ENCODE measurements at places on chromosomes 16 and 17.
A peak's percentile ranks its signal among the peaks of the same experiment; 100 is the strongest.

DNA sequence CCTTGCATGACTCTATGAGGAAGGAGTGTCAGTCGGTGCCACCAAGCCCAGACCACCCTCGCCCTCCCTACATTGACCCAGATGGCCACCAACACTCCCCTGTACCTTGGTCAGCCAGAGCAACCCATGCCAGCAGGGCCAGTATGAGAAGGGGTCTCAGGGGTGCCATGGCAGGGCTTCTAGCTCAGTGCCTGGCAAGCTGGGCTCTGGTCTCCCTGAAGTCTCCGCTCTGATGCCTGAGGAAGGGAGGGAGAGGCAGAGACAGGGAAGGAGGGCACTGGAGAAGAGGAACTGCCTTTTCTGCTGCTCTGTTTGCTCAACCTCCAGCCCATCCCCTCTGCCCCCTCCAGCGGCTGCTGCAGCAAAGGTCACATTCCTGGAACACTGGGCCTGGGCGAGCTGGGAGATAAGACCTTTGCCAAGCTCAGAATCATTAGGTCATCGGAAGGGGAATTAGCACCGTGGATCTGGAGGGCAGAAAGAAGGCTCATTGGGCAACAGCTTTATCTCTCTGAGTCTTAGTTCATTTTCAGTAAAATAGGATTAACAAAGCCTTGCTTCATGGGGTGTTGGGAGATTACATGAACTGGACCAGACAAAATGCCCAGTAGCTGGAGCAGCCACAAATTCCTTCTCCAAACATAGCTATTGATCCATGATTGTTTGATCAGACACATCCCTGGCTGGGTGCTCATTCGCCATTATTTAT lies at the start of gene VTN:
Gene VTN (minus strand): TSS at position 273 of the 709 bp plus-strand sequence. CDS start 104 bp downstream, at position 169.
- DNase-seq = no peak

- DNase-seq = peak; percentile 55
These were observed 5.9 kb downstream of the PAM16 start for GRCh38 chr16:4344983-4345835.

DNA sequence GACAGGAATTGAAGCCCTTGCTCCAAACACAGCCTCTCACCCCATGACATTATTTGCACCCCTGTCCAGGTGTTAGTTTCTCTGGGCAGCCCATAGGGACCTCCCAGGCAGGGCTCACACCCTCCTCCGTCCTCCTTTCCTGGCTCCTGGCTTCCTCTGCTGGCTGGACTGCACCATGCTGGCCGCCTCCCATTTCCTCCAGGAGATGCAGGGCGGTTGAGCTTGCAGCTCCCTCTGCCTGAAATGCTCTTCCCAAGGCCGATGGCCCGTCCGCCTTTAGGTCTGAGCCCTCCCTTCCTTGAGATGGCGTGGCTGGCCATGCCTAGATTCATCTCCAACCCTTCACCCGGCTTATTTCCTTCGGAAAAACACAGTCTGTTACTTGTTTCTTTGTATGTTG lies 334.8 kb downstream of the SNX29 start:
- no peak for DNase-seq

- DNase-seq = no peak
These were observed 496.4 kb upstream of the TOM1L1 start for GRCh38 chr17:54404259-54404658.

DNA sequence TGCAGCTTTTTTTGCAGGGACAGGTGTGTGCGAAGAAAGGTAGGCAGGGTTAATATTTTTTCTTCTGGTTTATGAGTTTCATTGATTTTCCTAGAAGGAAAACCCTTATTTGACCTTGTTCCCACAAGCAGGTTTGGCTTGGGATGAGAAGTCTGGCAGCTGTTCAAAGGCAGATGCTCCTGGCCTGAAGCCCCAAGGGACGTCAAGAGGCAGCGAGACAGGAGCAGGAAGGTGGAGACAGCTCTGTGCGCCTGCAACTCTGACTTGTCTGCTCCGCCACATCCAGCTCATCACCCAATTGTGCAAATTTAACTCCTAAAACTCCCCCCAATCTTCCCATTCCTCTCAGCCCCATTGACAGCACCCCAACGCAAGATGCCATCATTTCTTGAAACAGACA lies 136.8 kb upstream of the XYLT1 start:
- DNase-seq = no peak

DNA sequence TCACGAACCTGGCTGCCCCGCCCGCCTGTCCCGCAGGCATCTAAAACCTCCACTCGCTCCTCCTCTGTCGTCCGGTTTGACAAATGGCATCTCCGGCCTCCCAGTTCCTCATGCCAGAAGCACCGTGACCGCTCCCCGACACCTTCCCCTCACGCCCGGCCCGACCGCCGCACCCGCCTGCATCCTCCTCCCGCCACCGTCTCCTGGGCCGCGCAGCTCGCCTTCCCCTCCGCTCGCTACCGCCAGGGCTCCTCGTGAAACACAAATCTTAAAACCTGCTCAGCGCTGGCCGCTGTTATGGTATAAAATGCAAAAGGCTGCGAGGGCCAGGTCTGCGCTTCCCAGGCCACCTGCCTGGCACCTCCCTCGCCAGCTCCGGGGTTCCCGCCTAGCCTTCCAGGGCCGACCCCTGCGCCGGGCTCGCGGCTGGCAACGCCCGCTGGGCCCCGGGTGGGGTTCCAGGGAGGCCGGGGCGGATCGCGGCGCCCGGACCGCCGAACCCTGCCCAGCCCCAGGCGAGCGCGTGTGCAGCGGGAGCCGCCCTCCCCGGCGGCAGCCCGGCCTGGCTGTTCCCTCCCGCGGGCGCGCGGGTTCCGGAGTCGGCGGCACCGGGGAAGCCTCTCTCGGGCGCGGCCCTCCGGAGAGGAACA lies 488 bp downstream of the SPSB3 start:
- no peak for DNase-seq

GRCh38 chr17:81727324-81728031 lies 15.4 kb downstream of the SLC25A10 start:
- peak; percentile 66 for DNase-seq

DNA sequence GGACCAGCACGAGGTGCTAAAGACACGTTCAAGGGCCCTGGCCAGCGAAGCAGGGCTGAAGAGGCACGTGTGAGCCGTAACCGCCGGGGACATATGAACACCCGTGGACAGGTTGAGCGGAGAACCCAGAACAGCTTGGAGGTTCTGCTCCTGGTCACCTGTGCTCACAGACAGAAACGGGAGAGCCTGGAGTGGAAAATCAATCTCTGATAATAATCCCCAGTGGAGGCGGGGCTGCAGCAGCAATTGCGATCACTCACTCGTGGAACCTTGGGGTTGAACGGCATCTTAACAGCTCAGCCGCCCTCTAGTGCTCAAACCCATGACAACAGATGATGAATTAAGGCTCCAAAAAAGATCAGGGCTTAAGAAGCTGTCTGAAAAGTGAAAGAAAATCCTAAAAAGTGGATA lies 25.6 kb downstream of the WIPI1 start:
- peak; percentile 59 for DNase-seq

DNA sequence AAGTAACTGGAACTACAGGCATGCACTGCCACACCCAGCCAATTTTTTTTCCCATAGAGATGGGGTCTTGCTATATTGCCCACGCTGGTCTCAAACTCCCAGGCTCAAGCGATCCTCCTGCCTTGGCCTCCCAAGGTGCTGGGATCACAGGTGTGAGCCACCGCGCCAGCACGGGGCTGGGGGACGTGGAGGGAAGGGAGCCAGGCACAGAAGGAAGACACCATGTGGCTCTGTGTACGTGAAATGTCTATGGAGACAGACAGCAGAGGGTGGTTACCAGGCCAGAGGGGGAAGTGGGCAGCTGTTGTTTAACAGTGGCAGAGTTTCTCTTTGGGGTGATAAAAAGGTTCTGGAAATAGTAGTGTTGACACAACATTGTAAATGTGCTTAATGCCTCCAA lies 4.6 kb upstream of the PIEZO1 start:
- no peak for DNase-seq

DNA sequence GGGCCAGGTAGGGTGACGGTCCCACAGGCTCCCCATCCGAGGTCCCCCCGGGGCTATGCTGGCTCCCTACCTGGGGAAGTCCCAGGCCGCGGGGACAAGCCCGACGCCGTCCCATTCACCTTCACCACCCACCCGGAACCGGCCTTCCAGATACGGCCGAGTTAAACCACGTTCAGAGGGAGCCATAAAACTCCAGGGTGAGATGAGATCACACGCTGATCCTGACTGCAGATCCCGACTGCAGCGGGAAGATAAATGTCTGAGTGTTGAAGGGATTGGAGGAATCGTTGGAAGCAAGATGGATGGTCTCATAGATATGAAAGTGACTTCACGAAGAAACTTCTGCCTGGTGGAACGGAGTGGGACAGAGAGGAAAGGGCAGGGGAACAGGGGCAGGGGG lies 13.6 kb upstream of the C1QTNF8 start:
- no peak for DNase-seq

DNA sequence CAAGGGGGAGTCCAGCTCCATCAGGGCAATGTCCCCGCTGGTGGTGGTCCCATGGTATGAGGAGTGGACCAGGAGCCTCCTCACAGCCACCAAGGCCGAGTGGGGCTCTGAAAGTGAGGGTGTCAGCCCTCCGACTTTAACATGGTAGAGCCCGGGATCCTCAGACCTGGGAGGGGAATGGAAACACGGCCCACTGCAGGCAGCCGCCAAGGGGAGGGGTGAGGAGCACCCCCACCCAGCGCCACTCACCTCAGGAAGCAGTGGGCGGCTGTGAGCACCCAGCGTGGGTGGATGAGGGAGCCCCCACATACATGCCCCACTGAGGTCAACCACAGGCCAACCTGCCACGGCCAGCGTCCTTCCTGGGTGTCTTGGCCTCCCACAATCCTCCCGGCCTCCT lies 10.8 kb downstream of the ZG16B start:
- no peak for DNase-seq

GRCh38 chr17:7835814-7836595 lies 2.0 kb downstream of the KDM6B start:
- DNase-seq = peak; percentile 53

- no peak for DNase-seq
These were observed 13.3 kb downstream of the GPT2 start for GRCh38 chr16:46897471-46897870.

GRCh38 chr17:66146394-66146793 lies 45.5 kb downstream of the CEP112 start:
- DNase-seq = no peak

GRCh38 chr16:46638947-46639925 lies 18.1 kb upstream of the SHCBP1 start:
- no peak for DNase-seq

- DNase-seq = no peak
These were observed 75.7 kb downstream of the CYTH1 start for GRCh38 chr17:78706271-78706915.

- DNase-seq = no peak
These were observed 1.5 kb downstream of the PDF start for GRCh38 chr16:69328854-69329316.

DNA sequence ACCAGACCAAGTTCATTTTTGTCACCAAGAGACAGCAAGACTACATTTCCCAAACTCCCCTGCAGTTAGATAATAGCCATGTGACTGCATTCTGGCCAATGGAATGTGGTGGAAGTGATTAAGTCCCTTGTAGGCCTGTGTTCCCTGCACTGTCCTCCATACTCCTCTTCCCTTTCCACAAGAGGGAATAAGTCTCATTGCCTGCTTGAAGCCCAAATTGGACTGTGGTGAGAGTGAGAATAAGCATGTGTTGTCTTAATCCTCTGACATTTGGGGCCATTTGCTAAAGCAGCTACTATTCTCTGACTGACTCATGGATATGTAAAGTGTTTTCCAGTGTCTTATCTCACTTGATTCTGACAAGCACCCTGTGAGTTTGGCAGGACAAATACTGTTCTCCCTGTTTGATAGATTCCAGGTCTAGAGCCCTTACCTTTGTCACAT lies 20.7 kb downstream of the PIK3R6 start:
- DNase-seq = no peak

Data from NCI-H1436 (cell line).